ENCODE measurements at places on chromosomes 7 and 10. TPM values are rescaled to one million over a fixed set of nuclear protein-coding genes. Genes with fewer than 3 reads are reported as not detected.

GRCh38 chr7:130008941-130009847 is 42.0 kb downstream of the ZC3HC1 start:
- DNase-seq: no peak

GRCh38 chr10:97459111-97459510 is 13.1 kb downstream of the ZDHHC16 start:
- no peak for DNase-seq

GRCh38 chr10:78300526-78300925 is 266.9 kb downstream of the RPS24 start:
- DNase-seq: no peak

DNA sequence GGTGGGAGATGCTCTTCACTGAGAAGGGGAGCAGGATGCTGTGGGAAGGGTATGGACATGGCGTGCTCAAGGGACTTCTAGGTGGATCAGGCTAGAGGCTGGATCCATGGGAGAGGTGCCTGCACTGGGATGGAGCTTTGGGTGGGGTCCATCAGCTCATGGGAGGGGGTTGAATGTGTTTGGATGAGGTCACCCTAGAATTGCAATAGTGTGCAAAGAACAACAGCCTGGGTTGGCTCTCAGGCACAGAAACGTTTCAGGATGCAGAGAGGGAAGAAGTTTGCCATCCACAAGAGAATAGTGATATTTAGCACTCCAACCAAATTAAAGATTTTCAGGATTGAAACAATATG is 66.1 kb downstream of the SNX10 start:
- no peak for DNase-seq

DNA sequence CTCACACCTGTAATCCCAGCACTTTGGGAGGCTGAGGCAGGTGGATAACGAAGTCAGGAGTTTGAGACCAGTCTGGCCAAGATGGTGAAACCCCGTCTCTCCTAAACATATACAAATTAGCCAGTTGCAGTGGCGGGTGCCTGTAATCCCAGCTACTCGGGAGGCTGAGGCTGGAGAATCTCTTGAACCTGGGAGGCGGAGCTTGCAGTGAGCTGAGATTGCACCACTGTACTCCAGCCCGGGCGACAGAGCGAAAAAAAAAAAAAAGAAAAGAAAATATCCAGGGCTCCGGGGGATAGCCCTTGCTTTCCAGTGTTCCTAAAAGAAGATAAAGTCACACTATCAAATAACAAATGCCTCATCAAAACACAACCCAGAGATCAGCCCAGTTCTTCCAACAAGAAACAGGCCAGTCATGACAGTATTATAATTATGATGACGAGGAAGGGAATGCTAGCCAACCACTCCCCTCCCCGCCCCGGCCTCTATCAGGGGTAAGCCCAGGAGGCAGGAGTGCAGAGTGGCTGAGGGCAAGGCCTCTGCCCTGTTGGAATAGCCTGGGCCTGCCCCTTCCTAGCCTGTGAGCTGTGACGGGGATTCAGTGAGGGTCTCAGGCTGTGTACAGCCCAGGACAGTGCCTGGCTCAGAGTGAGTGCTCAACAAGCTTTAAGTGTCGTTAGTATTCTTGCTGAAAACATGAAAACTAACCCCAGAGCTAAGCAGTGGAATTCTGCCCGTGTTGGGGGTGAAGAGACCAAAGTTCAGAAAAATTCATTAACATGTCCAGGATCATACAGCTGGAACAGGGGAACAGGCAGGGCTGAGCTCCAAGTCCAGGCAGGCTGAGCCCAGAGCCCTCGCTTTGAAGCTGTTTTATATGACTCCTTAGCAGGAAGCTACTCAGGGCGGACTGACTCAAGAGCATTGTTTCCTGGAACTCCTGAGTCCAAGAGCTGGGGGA is 54.3 kb downstream of the FAM241B start:
- no peak for DNase-seq

GRCh38 chr7:104328296-104328969 is at the start of gene LHFPL3:
Gene LHFPL3 (plus strand): TSS chr7:104328603.
- DNase-seq: no peak

- no peak for DNase-seq
Observed at GRCh38 chr7:49638166-49638565, 135.3 kb upstream of the VWC2 start.

- no peak for DNase-seq
Observed at GRCh38 chr7:3482147-3482921, 181.3 kb downstream of the SDK1 start.

DNA sequence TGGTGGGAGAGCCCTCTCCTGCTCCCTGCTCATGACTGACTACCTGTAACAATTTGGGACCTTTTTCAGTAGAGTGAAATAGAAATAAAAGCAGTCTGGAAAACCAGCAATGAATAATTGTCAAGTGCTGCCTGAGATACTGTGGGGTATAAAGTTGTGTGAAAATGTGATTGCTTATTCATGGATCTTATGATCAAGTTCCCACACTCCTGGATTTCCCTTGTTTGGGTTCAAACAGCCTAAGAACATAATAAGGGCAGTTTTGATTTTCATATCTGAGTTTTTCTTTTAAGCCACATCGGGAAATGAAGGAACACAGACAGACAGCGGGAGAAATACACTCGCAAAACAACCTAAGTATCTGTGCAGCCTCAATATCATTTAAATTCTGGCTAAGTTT is 52.9 kb downstream of the CALD1 start:
- DNase-seq: no peak

VWDE gene
- total RNA-seq: not detected

IRF5 gene
- 2.3 TPM for total RNA-seq

THSD7A gene
- 0.78 TPM for total RNA-seq

All from gastrocnemius medialis (tissue), 4 donors.